T47D (cell line): ENCODE measurements at places on chromosomes 7 and 10.
A peak's percentile ranks its signal among the peaks of the same experiment; 100 is the strongest.

GRCh38 chr7:16739863-16740622, 13.5 kb upstream of the TSPAN13 start:
- DNase-seq: no peak

GRCh38 chr10:33715303-33715975, 381.0 kb upstream of the NRP1 start:
- no peak for DNase-seq

DNA sequence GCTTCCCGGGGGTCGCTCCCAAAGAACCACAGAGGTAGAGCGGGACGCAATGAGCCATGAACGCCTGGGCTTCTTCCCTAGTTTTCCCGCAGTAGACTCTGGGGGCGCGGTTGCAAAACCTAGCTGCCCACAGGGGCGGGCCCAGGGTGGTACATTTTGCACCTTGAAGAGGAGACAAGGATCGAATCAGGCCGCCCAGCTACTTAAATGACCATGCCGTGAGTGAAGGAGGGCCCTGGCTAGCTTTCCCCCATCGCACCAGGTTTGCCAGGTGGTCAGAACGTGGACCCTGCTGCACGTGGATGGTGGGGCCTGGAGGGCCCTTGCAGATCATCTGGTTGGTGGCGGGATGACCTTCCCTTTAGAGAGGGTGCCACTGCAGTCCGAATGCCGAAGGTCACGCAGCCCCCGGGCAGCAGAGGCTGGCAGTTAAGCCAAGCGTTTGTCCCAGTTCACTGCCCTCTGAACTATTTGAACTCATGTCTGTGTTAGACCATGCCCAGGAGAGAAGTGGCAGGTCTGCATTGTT, 604 bp upstream of the SHTN1 start:
- DNase-seq: no peak

DNA sequence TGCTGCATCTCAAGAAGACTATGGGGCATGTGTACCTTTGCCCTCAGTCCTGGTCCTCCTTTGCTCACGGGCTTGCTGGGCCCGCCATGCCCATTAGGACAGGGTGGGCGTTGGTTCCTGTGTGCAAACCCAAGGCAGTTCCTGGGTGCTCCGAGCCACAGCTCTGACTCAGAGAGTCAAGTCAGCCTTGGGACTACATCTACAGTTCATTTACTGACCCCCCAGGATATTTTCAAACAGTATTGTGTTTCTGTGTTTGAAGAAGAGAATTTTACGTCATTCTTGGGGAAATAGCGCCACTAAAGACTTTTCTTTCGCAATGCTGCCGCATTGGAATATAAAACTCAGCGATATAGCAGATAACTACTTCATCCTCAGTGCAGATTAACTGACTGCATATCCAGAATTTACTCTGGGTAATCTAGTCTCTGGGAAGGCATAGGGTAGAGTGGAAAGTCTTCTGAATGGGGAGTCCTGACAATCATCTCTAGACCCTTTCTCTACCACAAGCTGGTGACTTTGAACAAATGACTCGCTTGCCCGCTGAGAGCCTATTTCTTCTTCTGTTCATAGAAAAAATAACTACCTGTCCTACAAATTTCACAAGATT, 638.9 kb upstream of the FZD8 start:
- DNase-seq: no peak

DNA sequence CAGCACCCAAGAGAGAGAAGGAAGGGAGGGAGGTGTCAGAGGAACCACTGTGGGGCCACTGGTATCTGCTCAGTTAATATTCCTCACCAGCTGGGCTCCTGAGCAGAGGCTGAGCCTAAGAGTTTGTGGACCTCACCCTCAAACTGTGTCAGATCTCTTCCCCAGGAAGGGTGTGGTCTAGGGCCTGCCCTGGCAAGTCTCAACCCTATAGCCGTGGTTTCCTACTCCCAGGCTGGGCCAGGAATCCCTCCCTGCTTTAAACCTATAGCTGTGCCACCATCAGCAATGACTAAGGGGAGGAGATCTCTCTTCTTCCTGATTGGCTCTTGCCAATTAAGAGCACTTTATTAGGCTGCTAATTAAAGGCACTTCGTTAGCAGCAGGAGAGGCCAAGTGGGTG, 29.9 kb downstream of the POLL start:
- DNase-seq: no peak

DNA sequence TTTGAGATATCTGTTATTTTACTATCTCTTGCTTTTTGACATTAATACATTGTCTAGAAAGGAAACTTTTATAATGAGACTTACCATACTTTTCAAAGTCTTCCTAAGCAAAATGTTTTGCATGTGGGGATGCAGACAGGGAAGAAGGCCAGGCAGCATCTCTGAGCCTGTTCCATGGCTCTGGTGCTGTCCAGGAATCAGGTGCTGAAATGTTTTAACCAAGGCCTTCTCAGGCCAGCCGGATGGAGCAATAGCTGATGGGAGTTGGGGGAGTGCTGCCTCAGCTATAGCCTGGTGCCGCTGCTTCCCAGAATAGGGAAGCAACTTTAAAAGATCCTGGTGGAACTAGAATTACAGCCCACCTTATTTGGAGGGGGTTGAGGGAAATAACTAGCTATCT, 38.5 kb downstream of the CRTAC1 start:
- peak; percentile 40 for DNase-seq
